Fibroblast of lung (primary cell): ENCODE measurements at places on chromosomes 1 and 21.

GRCh38 chr1:186102547-186103148 is 272.4 kb downstream of the TPR start:
- peak; percentile 94 for DNase-seq

- DNase-seq: no peak
Observed at GRCh38 chr21:26505211-26505610, 67.9 kb downstream of the CYYR1 start.

DNA sequence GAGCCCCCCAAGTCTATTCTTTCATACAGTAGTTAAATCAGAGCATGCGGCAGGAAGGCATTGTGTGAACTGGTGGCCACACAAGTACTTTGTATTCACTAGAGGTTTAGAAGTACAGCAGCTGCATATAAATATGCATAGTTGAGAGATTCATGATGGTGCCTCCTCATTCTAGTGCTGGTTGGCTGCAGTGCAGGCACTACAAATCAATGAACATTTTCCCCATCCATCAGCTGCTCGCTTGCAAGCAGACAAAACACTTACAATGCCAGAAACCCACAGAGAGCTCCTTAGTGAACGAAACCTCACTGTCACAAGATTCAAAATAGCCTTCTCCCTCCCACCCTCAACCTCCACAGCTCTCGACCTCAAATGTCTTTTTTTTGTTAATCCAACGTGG is 726.2 kb downstream of the USP25 start:
- DNase-seq: peak; percentile 88

DNA sequence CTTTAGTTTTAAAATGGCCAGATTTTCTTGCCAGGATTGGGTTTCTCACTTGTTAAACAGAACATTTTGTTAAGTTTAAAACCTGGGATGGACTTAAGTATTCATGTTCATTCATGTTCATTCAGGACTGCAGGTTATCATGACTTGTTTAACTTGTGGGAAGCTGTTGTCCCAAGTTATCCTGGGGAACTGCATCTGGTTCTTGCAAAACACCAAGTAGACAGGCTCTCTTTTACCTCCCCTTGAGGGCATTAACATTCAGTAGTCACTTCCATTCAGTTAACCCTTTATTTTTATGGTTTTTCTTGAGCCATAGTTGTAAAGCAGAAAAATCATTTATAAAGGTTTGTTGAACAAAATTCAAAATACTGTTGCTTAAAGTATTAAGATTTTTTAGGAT is 8.1 kb downstream of the SOD1 start:
- no peak for DNase-seq

GRCh38 chr21:44401386-44402160 is 48.2 kb downstream of the TRPM2 start:
- no peak for DNase-seq

- peak; percentile 79 for DNase-seq
Observed at GRCh38 chr1:212915245-212916091, 34.9 kb upstream of the VASH2 start.

DNA sequence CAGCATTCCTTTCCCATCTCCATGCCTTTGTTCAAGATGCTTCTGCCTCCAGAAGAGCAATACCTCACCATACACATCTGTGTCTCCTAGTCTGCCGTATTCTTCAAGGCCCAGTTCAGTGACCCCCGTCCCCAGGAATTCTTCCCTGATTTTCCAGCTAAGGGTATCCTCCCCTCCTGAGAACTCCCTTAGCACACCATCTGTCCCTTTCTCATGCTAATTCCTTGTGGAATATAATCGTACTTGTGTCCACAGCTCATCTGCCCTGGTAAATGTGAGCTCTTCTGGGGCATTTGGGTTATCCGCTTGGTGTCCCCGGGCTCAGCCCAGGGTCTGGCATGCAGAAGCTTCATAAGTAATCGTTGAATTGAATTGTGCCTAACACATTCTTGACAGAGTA is 40.9 kb downstream of the BEND5 start:
- no peak for DNase-seq

DNA sequence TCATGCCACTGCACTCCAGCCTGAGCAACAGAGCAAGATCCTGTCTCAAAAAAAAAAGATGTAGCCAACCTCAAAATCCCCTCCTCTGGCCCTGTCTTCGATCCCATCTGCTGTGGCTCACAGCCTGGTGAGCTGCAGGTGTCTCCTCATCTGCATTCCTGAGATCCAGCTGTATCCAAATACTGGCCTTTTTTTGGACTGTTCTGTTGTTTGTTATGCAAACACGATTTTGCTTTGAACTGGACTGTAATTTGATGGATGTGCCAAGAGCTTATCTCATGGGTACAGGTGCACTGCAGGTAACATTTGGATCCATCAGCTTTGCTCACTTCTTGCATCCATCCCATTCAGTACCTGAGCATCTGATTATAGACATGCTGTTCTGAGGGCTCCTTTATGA is 14.1 kb upstream of the FAM43B start:
- DNase-seq: no peak

- DNase-seq: no peak
Observed at GRCh38 chr1:196933531-196934189, 9.9 kb upstream of the CFHR2 start.

DNA sequence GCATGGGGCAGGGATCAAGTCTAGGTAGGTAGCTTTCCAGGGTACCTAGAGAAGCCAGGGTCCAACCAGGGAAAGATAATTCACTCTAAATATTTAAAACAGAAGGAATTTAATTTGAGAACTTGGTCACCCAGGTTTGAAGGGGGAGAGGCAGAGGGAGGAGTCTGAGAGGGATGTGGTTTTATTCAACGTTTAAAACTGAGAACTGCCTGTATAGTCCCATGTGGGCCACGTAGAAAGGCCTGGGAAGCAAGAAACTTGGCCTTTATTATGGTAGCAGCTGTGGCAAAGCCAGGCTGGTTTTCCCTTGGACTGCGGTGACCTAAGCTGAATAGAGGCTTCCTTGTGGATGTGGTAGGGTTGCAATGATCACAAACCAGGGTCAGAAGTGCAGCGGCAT is 42.0 kb upstream of the DUSP10 start:
- DNase-seq: no peak

DNA sequence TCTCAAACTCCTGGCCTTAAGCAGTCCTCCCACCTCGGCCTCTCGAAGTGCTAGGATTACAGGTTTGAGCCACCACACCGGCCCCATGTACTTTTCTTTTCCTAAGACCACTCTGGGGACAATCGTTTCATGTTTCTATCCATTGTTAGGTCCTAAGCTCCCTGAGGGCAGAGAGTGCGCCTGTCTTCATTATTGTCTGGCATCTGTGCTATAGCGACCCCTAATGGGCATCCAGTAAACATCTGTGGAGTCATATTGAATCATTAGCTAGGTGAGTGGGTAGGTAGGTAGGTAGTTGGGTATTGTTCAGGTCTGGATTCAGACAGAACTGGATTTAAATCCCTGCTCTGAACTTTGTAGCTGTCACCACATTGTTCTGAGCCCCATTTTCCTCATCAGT is 66.1 kb downstream of the TMEM53 start:
- DNase-seq: no peak

DNA sequence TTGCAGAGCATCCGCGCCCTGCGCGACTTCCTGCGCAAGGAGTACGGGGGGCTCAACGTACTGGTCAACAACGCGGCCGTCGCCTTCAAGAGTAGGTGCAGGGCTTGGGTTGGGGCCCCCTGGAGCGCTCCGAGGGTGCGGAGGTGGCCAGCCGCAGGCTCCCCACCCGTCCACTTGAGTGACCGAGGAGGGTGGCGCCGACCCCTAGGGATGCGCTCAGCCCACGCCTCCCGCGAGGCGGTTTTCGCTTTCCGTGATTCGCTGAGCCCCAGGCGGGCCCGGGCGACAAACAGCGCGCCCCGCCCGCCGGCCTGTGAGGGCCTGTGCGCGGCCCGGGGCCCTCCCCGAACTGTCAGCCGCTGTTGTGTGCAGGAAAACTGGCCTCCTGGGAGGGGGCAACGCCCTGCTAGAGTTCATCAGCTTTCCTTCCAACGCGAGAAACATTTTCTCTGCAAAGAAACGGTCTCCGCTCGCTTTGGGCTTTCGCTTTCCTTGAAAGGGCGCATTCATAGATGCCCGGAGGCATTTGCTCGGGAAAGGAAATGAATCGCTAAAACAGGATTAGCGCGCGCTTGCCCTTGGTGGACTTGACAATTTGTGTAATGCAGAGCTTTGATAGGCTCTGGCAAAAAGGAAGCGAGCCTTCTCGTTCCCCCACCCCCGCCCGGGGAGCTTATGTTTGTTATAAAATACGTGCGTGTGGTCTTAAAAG is 668 bp downstream of the CBR3 start:
- peak; percentile 78 for DNase-seq

DNA sequence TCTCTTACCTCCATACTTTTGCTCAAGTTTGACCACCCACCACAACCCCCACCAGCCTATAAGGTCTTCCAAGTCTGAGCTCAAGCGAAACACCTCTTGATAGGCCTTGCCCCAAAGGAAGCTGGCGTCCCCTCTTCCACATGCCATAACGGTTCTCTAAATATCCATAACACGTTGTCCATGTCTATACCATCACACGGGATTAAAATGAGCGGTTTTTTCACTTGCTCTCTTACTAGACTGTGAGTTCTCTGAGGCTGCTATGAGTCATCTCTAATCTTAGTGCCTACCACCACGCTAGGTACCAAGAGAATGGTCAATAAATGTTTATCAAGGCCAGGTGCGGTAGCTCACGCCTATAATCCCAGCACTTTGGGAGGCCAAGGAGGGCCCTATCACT is 41.0 kb downstream of the WASF2 start:
- no peak for DNase-seq

- DNase-seq: peak; percentile 9
Observed at GRCh38 chr1:60470246-60470645, 396.7 kb upstream of the C1orf87 start.

DNA sequence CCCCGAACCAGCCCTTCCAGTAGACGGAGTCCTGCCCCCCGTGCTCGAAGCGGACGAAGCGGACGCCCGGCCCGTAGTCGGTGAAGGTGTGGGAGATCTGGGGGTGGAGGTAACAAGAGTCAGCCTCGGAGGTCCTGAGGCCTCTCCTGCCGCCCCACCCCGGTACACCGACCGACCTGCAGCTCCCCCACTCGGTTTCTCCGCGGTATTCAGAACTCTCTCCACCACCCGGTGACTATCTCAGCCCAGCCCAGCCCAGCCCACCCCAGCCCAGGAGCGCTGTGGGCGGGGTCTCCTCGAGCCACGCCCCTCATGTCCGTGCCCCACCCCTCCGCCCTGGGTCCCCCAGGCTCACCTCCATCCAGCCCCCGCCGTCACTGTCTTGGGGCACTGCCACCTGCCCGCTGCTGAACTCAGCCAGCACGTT is 5.5 kb downstream of the FBXO2 start:
- no peak for DNase-seq

DNA sequence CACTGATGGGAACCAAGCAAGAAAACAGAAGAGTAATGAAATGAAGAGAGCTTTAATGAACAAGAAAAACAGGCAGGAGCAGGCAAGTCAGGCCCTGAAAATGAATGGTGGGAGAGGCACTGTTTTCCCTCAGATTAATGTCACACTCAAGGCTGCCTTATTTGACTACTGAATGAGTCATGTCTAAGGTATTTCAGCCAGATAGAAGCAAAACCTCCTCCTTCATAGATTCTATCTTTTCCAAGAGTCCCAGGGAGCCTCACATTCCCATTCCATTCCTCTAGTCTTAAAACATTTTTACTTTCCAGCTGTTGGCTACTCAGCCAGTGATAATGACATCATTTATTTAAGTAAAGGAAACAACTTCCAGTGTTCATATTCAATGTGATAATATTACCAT is 228.4 kb upstream of the NRIP1 start:
- DNase-seq: peak; percentile 86

GRCh38 chr1:53368314-53369033 is 40.6 kb upstream of the LRP8 start:
- DNase-seq: no peak

- peak; percentile 55 for DNase-seq
Observed at GRCh38 chr1:232016616-232017015, 390.0 kb downstream of the DISC1 start.
